ENCODE measurements at places on chromosomes 2 and 18. TPM values are rescaled to one million over a fixed set of nuclear protein-coding genes. Genes with fewer than 3 reads are reported as not detected.

- peak; percentile 5 for DNase-seq
These were observed 30.6 kb upstream of the EPC2 start for GRCh38 chr2:148614014-148614321.

SERPINB12 gene
- not detected for total RNA-seq

DNA sequence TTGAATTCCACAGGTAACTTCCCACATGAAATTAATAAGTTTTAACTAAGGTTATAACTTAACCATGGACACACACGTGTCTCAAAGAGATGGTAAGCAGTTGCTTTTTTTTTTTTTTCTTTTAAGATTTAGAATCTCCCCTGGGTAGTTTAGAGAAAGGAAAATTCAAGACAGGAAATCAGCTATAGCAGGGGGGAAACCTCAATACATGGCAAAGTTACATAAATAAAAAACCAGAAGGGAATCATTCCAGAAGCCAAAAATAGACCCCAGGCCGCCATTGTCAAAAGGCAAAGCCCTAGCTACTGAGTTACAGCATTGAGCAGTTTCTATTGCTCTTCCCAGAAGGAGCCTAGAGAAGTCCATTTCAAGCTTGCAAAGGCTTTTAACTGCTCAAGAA lies 91.5 kb upstream of the ZNF236 start:
- no peak for DNase-seq

DNA sequence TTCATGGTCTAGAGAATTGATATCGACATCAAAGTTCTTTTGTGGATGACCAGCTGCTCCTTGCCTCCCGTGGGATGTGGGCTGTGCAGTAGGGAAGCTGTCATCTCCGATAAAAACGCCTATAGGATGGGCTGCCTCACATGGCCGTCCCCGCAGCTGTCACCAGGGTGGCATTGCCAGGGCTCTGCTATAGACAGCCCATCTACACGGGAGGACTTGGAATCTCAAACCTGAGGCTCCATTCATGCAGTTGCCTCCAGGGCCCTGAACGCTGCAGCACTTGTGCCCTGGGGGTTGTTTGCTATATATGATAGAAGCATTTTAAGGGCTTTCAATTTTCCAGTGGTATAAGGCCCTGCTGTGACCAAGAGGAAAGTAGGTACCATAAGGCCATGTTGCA lies 183.1 kb downstream of the MYCN start:
- DNase-seq = no peak

MOGAT1 gene
- not detected for total RNA-seq

GRCh38 chr2:109254174-109254904 lies 125.3 kb downstream of the SH3RF3 start:
- DNase-seq = no peak

Measured in astrocyte (in vitro differentiated cells and primary cell).